ENCODE measurements at places on chromosomes 4 and X.

DNA sequence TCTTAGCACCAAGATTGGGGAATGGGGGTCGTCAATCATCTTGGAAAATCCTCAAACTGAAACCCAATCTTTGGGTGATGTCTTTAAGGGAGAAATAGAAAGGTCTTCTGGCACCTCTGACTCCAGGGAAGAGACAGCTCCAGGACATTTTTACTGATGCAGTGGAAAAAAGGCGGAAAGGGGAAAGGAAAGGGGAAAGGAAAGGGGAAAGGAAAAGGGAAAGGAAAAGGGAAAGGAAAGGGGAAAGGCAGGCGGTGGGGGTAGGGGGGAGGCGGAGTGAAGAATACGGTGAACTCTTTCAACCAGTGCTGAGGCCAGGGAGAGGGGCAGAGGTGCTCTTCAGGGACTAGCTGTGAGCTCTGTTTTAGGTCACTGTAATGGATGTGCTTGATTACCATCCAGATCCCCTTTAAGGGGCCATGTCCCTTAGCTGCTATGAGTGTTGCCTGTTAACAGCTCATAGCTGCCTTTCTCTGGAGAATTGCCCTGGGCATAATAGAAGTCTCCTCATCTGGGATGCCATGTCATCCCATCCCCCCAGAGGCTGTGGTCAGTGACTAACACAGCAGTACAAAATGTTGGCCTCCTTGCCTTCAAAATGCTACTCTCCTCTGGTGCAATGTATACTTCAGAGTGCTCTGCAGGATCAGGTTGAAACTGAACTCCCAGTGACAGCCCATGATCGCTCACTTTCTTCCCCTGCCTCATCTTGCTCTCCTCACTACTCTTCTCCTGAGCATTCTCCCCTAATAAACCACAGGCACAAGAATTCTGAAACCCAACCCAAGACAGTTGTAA lies 92.4 kb upstream of the AP1S2 start:
- DNase-seq: peak; percentile 59

DNA sequence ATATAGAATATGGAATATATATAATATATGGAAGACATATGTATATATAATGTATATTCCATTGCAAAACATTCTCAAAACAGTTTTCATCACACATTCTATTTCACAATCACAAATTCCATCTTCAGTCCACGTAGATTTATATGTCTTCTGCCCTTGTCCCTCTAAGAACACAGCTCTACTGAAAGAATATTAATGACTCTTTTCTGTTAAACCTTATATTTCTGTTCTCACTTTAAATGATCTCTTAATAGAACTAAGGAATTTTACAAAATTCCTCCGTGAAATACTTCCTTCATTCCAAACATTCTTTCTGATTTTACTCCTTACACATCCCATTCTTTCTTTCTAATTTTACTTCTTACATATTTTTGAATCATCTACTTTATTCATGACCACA lies 1043.1 kb upstream of the PABPC4L start:
- DNase-seq: no peak

DNA sequence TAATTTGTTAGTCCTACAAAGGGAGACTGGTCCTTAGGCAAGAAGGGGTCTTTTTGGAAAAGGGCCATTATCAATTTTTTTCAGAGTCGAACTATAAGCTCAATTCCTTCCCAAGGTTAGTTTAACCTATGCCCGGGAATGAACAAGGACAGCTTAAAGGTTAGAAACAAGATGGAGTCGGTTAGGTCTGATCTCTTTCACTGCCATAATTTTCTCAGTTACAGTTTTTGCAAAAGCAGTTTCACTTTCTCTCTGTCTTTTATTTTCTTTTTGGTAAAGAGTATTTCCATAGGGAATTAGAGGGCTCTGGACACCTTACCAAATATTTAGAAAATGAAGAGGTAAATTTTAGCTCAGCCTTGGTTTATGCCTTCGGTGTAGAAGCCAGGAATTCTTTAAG lies 64.1 kb downstream of the TRIM2 start:
- DNase-seq: no peak

DNA sequence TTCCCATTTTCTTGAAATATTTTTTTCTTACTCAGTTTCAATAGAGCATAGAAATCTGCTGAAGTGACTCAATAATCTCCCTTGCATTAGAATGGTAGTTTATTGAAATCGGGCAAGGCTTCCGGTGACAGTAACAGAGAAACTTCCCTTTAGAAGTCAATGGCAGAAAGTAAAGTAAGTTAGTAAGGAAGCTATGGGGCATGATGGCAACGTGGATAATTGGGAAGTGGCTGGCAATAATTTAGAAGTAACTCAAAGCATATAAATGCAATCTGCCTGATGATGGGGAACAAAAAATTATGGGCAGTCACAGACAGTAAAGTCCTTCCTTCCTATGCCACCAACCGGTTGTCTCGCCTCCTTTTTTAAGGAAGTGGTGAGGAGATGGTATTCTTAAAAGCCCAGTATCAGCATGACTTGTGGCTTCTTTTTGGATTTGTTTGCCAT lies 7.6 kb downstream of the CYBB start:
- no peak for DNase-seq

GRCh38 chrX:103483720-103484119 lies 35.6 kb downstream of the RAB40A start:
- no peak for DNase-seq
